BJ (cell line): ENCODE measurements at places on chromosomes 12 and 14.
A peak's percentile ranks its signal among the peaks of the same experiment; 100 is the strongest.

- DNase-seq = no peak
These were observed 16.5 kb downstream of the KRT7 start for GRCh38 chr12:52249511-52250047.

- no peak for DNase-seq
These were observed 6.7 kb upstream of the KRT75 start for GRCh38 chr12:52440821-52441319.

DNA sequence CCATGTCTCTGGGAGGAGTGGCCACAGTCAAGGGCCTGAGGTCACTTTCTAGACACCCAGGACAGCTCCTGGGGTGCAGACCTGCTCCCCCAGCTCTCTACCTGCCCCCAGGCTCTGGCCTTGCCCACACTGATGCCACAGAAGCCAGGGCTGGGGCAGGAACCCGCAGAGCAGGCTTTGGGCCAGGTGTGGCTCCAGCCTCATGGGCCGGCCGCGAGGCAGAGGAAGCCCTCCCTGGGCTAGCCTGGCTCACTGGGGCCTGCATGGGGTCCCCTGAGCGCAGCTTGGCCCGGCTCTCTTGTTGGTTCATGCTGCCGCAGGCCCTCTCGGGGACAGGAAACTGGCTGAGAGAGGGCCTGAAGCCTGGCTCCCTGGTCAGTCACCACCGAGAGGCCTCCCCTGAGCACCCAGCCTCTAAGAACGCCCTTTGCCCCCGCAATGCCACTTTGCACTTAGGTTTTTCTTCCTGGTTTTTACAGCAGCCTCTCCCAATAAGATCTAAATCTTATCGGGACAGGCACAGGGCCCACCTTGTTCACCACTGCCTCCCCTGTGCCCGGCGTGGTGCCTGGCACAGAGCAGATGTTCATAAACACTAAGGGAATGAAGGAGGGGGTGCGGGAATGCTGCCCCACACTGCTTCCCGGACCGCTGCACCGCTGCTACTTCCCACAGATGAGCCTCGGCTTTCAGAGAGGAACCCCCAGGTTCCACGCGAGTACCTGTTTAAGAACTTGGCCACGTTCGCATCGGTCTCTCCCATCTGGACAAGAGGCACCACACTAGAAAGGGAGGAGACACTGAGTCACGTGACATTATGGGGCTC lies 14.7 kb downstream of the MMAB start:
- no peak for DNase-seq

GRCh38 chr14:54368291-54368690 lies 28.5 kb upstream of the CDKN3 start:
- DNase-seq = no peak

DNA sequence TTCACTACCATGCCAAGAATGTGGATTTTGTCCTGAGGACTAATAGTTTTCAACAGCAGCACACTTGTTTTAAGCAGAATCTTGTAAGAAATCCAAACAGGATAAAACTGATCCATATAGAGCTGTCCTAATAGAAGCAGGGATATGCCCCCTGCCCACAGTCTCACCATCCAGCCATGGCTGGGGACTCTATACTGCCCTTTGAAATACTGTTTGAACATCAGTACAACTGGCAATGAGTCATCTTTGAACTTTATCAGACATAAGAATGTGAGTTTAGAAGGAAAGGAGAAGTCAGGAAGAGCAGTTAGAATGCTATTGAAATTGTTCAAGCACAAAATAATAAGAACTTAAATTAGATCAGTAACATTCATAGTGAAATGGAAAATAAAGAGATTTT lies 3.8 kb upstream of the C12orf42 start:
- DNase-seq = no peak

GRCh38 chr14:58638231-58639197 lies 752 bp downstream of the DACT1 start:
- DNase-seq = no peak

DNA sequence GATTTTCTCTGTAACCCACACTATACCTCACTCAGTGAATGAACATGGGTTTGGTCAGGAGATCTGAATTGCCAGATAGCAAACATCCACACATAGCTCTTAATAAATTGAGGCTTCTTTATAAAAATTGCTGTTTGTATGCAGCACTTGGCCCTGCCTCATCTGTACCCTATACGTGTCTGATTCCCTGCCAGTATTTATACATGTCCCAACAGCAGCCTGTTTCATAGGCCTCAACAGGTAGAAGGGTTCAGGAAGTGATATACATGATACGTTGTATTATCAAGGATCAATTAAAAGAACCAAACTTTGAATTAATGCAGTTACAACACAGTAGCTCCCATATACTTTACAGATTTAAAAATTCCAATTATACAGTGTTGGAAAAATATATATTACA lies 32.3 kb downstream of the RASSF9 start:
- no peak for DNase-seq

GRCh38 chr12:58310809-58311622 lies 369.6 kb downstream of the ATP23 start:
- DNase-seq = peak; percentile 100

DNA sequence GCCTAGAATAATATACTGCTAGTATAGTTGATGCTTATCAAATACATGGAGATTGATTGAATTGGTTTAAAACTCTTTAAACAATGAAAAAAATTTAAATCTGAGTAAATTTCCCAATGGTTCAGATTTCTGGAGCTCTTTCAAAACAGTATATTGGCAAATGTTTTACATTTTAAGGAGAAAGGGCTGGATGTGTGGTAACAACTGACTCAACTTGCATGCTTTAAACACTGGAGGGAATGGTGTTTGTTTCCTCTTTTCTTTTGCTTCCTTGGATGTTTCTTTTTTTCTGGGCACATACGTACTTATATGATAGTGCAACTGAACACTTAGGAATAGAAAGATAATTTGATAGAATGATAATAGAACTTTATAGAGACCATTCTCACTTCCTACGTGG lies 73.8 kb upstream of the RFX4 start:
- DNase-seq = no peak

GRCh38 chr14:74858022-74858421 lies 17.9 kb downstream of the PROX2 start:
- no peak for DNase-seq

GRCh38 chr12:124834822-124835221 lies 28.8 kb downstream of the SCARB1 start:
- no peak for DNase-seq

- no peak for DNase-seq
These were observed 84.7 kb downstream of the HECTD1 start for GRCh38 chr14:31122921-31123320.

GRCh38 chr12:13444076-13444475 lies 247.6 kb downstream of the EMP1 start:
- DNase-seq = no peak

DNA sequence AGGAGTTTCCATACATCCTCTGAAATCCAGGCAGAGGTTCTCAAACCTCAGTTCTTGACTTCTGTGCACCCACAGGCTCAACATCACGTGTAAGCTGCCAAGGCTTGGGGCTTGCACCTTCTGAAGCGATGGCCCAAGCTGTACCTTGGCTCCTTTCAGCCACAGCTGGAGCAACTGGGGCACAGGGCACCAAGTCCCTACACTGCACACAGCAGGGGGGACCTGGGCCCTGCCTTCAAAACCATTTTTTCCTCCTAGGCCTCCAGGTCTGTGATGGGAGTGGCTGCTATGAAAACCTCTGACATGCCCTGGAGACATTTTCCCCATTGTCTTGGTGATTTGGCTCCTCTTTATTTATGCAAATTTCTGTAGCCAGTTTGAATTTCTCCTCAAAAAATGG lies 10.6 kb downstream of the AREL1 start:
- DNase-seq = no peak

- DNase-seq = peak; percentile 71
These were observed 98.0 kb downstream of the SAMD4A start for GRCh38 chr14:54664961-54665360.

GRCh38 chr12:87444039-87444438 lies 585.2 kb downstream of the C12orf50 start:
- no peak for DNase-seq

GRCh38 chr14:69013943-69014782 lies 35.1 kb upstream of the ACTN1 start:
- no peak for DNase-seq

DNA sequence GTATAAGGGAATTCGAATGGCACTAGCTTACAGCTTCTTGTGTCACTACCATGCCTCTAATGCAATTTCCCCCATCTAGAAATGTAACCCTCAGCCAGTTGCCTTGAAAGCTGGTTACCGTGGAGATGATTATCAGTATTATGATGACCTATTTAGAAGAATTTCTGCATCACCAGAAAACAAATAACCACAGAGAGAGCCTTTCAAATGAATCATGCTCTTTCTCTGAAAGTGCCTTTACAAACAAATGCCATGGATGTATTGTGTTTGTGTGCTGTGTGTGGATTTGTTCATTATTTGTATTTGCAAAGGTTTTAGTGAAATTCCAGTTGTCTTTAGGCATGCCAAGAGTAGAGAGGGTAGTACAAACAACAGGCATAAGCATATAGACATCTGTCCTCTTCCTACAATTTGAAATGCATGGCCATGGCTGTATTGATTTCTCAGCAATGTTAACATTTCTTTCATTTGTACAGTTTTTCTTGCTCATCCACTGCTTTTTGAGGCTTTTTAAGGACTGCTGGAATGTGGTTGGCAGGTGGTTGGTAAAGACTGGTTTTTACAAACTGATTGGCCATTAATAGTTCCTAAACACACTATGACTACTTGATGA lies 266.5 kb downstream of the PAWR start:
- DNase-seq = peak; percentile 95

DNA sequence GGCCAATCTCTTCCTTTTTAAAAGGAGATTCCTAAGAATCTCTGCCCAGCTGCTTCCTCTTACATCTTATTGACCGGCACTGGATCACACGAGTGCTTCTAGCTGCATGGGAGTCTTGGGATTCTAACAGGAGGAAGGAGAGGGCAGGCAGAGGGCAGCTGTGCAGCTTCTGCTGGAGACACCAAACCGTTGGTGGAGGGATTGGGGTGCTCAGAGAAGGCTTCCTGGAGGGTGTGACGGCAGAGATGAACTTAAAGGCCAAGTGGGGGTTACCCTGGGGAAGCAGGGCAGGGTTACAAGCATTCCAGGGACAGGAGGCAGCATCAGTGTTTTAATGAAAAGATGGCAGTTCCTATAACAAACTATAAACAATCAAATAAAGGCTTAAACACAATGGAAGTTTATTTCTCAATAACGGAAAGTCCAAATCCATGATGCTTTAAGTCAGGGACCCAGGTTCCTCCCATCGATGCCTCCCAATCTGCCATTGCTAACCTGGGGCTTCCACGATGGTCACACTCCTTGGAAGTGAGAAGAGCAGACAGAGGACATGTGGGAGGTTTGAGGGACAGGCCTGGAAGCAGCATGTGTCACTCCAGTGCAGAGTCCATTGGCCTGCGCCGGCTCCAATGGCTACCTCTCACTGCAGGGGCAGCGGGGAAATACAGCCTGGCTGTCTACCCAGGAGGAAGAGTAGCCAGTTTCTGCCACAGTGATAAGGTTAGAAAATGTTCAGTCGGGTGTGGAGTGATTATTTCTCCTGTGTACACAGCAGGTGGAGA lies 53.1 kb upstream of the DDX11 start:
- DNase-seq = no peak

DNA sequence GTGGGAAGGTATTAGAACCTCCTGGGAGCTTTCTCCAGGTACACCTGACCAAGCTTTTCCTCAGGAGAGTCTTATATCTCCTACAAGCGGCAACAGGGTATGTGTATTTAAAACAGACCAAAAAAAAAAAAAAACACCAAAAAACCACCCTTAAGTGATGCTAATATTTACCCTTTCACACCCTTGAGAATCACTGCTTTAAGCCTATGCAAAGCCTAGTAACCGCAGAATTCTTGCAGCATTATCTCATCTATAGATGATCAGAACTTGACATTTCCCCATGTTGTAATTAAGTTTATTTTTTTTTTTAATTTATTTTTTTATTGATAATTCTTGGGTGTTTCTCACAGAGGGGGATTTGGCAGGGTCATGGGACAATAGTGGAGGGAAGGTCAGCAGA lies 19.3 kb downstream of the ZNF641 start:
- DNase-seq = no peak

GRCh38 chr14:44995770-44996294 lies 33.8 kb downstream of the TOGARAM1 start:
- no peak for DNase-seq

GRCh38 chr14:77142005-77142800 lies 612 bp upstream of the ZDHHC22 start:
- no peak for DNase-seq

- DNase-seq = no peak
These were observed at the start of gene RILPL1 for GRCh38 chr12:123533672-123534643. RILPL1 (minus strand) TSS chr12:123533719; CDS start chr12:123533482, 237 bp downstream.

DNA sequence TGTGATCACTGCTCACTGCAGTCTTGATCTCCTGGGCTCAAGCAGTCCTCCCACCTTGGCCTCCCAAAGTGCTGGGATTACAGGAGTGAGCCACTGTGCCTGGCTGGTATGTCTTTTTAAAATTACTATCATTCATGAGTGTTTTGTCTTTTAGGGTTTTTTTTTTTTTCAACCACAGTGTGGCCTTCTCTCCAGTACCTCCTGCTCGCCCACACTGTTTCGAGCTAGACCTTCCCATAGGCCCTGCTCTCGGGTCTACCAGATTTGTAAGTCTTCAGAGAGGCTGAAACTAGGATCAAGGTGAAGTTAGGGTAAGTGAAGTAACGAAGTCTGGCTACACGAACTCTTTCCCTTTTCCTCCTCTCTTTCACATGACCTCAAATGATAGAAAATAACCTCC lies 1.5 kb downstream of the BIN2 start:
- DNase-seq = no peak

GRCh38 chr14:75320196-75320595 lies 41.6 kb downstream of the FOS start:
- no peak for DNase-seq

GRCh38 chr12:114888928-114889584 lies 205.1 kb upstream of the TBX3 start:
- no peak for DNase-seq

- no peak for DNase-seq
These were observed 2.3 kb downstream of the SP7 start for GRCh38 chr12:53333845-53334244.

DNA sequence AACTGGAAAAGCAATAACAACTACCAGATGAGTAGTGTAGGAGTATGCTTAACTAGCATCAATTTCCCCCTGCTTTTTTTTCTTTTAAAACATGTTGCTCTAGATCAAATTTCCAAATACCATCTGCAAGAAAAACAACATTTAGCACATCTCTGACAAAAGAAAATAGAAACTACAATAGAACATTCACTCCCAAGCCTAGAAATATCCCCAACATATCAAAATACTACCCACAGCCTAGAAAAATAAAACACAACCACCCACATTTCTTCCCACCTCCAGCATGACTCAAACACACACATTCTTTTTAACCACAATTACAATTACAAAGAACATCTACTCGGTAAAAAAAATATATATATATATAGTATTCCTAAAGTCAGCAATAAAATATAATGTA lies 120.0 kb downstream of the PPFIA2 start:
- DNase-seq = no peak

- DNase-seq = no peak
These were observed at the start of gene AVPR1A for GRCh38 chr12:63150713-63151622. AVPR1A (minus strand) TSS chr12:63151201; CDS start chr12:63150836, 365 bp downstream.
